ENCODE measurements at places on chromosomes 11 and 22.

- no peak for DNase-seq
These were observed 17.4 kb upstream of the BACE1-AS start for GRCh38 chr11:117273550-117274289.

GRCh38 chr11:64687204-64687603 lies 35.8 kb downstream of the NRXN2 start:
- DNase-seq: peak; percentile 95

DNA sequence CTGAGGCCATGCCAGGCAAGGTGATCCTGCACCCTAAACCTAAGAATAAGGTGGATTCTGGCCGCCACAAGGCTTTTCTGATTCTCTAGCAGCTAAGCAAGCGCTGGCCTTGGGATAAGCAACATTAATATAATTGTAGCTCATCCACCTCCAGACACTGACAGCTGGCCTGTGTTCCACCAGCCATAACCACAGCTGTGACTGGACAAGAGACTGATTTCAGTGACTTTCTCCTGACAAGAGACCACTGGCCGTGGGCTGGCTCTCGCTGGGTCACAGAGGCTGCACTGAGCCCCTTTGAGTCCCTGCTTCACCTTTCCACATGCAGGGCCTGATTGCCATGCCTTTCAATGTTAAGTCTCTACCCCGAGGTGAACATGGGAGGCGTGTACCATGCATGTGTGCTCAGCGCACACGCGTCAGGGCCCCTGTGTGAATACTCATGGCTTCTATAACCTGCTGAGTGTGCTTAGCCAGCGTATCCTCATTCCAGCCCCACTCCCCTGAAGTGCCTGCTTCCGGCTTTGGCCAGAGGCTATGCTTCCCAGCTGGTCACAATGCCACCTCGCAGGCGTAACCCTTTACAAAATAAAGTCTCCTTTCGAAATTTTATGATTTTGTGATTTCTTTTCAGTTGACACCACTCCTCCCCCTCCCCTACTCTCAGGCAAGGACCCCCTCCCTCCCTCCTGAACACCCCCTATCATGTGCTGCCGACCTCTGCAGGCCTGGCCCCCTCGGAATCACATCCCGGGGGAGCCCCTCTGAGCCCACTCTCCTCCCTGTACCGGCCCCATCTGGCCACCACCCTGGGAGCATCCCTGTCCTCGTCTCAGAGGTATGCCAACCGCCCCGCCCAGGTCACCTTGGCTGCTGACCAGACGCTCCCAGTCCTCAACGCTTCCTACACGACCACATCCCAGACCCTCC lies 128.1 kb downstream of the CTTN start:
- no peak for DNase-seq

GRCh38 chr11:66126808-66127555 lies 56.9 kb downstream of the PACS1 start:
- peak; percentile 39 for DNase-seq

DNA sequence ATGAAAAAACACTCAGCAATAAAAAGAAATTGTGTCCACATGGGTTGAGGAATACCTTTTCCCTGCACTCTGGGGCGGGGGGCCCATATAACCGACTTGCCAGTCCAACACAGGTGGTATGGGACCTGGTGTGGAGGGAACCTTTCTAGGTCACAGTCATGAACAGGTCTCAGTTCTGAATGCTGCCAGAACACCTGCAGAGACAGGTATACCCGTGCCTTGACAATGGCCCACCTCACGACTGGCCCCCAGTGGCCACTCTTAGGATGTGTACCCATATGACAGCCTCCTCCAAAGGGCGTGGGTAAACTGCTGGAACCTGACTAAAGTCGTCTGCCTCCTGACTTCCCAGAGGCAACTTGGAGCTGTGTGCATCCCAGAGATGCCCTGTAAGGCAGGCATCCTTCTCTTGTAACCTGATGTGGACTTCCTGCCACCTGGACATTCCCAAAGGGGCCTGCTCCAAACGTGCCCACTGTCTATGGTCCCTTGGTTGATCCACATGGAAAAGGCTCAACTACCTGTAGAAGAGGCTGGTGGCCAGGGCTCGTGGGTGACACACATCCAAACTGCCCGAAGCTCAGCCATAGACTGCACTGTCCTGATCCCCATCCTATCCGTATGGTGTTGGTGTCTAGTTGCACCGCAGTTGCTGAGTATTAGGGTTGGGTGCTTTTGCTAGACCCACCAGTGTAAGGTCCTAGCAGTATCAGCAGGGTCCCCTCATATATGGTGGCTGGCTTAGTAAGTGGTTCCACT lies 859.3 kb downstream of the BRD1 start:
- DNase-seq: no peak

GRCh38 chr11:92393218-92393617 lies 168.6 kb downstream of the FAT3 start:
- peak; percentile 80 for DNase-seq

All from posterior cingulate gyrus (tissue), 11 donors.